ENCODE measurements at places on chromosomes 6 and 20.

- no peak for DNase-seq
Measured at GRCh38 chr6:111012143-111012452, 30.3 kb downstream of the RPF2 start.

GRCh38 chr6:84908304-84908904, 144.0 kb upstream of the TBX18 start:
- no peak for DNase-seq

DNA sequence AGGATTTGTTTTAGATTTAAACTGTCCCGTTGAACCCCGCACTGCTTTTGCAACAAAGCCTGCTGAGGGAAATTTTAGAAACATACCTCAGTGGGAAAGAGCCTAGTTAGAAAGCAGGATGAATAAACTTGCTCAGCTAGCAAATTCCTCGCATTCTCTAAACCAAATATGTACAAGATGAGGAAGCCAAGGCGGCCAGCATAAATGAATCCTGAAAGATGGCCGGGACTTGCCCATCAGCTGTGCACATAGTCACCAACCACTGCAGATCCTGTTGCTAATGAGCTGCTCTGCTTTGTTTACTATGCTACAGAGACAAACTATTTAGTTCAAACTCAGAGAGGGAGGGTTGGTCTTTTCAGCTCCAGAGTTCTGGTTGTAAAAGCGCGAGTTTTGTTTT, 49.0 kb downstream of the TMEM170B start:
- no peak for DNase-seq

DNA sequence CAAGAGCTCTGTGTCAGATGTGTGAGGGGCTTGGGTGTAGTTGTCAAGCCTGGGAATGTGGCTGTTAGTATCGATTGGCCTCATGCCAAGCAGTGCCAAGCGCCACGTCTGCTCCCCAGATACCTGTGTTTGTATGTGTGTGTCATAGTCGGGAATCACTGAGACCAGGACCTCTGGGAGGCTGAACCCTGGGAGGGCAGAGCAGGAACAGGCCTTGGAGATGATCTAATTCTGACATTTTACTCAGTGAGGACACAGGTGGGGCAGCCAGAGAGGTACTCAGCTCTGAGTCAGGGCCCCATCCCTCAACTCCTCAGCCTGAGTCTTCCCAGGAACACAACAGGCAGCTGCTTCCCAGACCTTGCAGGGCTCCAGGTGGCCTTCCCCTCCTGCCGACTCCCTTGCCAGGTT, 51.2 kb upstream of the FANCE start:
- no peak for DNase-seq

- no peak for DNase-seq
Measured at GRCh38 chr20:32638848-32639247, 34.9 kb downstream of the C20orf203 start.

DNA sequence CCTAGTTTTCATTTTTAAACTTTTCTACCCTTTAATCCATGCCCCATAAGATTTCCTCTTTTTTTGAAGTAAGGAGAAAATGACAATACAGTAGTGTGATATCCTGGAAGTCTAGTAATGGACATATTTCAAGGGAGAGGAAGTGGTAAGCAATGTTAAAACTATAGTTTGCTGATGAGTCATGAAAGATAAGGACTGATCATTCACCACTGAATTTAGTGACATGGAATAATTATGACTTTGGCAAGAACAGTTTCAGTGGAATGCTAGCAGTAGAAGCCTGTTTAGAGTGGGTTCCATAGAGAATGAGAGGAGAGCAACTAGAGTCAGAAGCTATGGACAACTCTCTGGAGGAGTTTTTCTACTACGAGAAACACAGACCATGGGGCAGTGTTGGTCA, 24.9 kb upstream of the SLC2A12 start:
- no peak for DNase-seq

DNA sequence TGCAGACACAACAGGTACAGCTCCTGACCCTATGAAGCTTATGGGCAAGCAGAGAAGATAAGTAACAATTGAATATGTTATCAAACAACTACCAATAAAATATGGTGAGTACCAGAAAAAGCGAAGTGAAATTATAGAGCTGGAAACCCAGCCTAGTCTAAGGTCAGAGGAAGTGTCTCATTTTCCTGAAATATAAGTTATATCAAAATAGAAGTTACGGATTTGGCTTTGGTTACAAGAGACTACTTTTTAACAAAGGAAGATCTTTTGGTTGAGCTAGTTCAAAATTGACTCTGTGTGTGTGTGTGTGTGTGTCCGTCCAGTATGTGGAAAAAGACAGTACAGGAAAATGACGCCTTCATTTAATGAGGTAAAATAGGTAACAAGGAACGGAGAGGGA, 8.9 kb downstream of the STX11 start:
- DNase-seq, result no peak

DNA sequence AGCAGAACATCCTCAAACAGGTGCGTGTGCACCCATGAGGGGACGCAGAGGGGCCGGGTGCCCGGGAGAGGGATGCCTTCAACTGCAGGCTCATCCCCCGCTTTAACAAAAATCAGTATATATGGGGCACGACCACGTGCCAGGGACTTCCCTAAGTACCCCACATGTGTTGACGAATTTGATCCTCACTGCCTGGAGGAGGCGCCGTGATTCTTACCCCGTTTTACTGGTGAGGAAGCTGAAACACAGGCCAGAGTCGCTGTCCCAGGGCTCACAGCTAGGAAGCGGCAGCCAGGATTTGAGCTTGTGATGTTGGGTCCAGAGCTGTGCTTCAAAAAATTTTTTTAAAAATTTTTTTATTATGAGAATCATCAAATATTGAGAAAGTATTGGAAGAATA, 44.8 kb downstream of the ITPR3 start:
- DNase-seq, result no peak

- DNase-seq, result no peak
Measured at GRCh38 chr6:12113190-12113577, 101.1 kb downstream of the HIVEP1 start.

DNA sequence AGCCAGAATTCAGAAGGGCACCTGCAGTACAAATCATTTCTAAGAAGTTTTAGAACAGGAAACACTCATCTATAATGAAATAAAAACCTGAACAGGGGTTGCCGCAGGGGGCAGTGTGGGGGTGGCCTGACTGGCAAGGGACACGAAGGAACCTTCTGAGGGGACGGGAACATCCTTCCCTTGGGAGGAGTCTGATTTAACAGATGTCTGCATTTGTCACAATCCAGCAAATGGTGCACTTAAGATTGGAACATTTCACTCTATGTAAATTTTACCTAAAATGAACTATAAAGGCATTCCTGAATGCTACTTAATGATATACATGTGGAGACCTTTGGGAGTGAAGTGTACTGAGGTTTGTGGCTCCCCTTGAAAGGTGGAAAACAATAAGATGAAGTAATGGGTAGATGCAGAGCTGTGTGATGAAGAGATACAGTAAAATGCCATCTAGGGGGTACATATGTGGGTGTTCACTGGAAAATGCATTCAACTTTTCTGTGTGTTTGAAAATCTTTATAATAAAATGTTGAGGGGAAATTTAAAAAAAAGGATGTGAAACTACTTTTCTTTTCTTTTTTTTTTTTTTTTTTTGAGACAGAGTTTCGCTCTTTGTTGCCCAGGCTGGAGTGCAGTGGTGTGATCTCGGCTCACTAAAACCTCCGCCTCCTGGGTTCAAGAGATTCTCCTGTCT, 89.5 kb downstream of the SNX5 start:
- DNase-seq, result no peak

DNA sequence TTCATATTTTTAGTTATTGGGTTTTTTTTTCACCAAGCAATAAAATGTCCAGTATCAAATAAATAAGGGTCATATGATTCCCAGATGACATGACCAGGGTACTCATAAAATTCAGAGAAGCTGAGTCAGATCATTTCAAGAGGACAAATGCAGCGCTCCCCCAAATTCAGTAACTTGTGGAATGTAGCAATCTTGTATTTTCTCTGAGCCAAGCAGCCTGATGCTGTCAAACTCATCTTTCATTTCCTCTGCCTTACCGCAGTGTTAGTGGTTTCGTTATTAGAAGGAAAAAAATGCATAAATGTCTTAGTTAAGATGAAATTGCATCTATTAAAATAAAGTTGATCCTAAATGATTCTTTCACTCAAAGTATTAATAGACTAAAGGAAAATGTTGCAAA, 57.8 kb upstream of the EDN1 start:
- DNase-seq, result no peak

- DNase-seq, result no peak
Measured at GRCh38 chr20:20214757-20215275, 153.1 kb upstream of the INSM1 start.

DNA sequence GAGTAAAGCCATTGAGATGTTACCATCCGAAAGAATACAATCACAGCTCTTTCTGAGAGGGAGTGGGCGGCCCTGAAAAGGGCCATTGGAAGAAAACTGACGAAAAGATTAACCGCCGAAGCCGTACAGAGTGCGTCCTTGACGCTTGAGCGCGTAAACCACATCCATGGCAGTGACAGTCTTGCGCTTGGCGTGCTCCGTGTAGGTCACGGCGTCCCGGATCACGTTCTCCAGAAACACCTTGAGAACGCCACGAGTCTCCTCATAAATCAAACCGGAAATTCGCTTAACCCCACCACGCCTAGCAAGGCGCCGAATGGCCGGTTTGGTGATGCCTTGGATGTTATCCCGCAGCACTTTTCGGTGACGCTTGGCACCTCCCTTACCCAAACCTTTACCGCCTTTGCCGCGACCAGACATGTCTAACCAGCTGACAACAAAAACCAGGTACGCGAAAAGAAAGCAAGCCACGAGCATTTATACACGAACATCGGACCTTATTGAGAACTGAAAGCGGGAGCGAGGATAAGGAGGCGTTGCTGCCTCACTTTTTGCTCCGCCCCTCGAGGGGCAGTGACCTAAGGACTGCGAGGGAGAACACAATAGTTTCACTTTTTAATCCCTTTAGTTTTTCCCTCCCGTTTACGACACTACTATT, 60.3 kb upstream of the HFE start:
- DNase-seq, result peak; percentile 70

GRCh38 chr6:31669676-31670075, at the start of gene LY6G5B:
Gene LY6G5B (plus strand): TSS chr6:31669976. CDS start chr6:31670951, 975 bp downstream.
- no peak for DNase-seq

GRCh38 chr6:56156643-56157042, 90.7 kb downstream of the COL21A1 start:
- no peak for DNase-seq

DNA sequence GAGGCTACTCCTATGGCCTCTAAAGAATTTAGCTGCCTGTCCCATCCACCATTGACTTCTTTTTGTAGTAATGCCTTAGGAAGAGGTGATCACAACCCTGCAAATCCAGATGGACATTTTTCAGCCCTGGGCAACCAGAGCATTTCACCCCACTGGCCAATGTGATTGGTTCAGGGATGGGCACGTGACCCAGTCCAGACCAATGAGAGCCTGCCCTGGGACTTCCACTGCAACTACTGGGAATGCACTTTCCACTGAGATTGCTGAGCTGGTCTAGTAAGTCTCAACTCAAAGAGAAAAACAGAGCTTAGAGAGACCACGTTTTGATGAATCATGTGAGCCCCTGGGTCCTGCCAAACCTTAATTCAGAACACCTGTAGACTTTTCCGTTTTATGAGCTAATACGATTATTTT, 8.9 kb upstream of the UBE2V1 start:
- no peak for DNase-seq

GRCh38 chr6:136761227-136761922, 30.9 kb downstream of the MAP3K5 start:
- DNase-seq, result no peak

- no peak for DNase-seq
Measured at GRCh38 chr6:34295721-34296120, 46.9 kb upstream of the SMIM29 start.

DNA sequence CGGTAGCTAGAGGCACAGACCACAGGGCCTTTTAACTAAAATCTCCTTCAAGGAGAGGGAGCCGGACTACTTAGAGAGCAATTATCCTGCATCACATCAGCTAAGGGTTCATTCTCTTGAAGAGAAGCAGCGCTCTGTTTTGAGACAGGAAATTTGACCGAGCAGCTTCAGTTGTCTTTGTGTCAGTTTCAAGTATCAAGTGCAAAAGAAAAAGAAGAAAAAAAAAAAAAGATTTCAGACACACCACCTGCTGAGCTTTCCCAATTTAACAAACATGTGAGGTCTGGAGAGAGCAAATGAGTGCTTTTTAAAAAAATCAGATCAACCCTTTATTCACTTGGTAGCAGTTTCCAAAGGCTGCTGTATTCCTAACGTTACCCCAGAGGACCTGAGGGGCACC, 273.5 kb upstream of the POU3F2 start:
- no peak for DNase-seq

DNA sequence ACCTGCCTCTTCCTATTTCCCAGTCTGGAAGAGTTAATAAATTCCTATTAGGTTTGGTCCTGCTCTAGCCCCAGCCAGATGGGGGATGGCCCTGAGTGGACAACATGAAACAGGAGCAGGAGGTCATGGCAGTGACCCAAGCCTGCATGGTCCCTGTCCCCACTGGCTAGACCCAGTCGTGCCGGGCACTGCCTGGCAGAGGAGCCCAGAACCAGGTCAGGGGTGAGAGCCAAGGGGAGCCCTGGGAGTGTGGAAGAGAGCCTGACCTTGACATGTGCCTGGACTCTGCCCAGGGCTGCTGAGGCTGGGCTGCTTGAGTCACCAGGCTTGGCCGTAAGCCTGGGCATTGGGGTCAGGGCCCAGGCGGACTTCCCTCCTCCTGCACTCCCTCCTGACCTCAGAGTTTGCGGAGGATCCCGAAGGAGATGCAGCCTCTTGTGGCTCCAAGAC, 3.6 kb downstream of the AVP start:
- no peak for DNase-seq

- DNase-seq, result no peak
Measured at GRCh38 chr20:362271-363254, 15.7 kb downstream of the NRSN2 start.

DNA sequence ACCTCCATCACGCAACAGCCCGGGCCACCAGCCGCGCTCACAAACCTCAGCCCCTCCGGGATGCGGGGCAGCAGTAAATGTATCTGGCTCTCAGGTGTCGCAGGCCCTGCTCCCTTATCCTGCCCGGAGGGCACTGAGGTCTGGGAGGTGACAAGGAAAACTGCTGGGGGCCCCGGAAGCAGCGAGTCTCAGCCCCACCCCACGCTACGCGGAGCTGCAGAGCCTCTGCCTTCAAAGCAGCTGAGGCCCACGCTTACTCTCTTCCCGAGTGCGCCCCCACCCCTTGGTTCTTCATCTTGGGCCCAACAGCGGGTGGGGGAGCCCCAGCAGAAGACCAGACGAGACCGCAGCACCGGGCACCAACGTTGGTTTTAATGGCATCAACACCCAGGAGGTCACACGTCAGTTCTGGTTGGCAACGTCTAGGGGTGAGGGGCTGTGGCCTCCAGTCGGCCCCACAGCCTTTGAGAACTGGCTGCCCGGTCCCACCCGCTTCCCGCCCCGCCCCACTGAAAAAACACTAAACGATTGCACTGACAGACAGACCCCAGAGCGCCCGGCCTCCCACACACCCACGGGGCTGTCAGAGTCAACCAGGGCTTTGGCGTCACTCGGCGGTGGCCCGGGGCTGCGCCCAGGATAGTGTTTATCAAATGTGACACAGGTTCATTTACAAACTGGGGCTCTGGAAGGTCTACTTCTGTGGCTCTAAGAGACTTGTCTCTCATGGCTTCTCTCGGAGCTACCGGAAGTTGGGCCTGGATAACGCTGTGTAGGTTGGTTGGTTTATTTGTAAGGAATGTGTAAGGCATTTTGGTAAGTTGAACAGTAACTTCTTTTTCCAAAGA, 43.7 kb downstream of the DSTN start:
- no peak for DNase-seq

Measured in stimulated activated CD4-positive, alpha-beta T cell treated with anti-CD3 and anti-CD28 coated beads, Interleukin-1b, Interleukin-23, amount 100 ng/mL, for 4 hours (primary cell).